ENCODE measurements at places on chromosomes 1 and 21. TPM values are rescaled to one million over a fixed set of nuclear protein-coding genes. Genes with fewer than 3 reads are reported as not detected.

Gene KRTAP19-3
- total RNA-seq, result not detected

- DNase-seq, result no peak
Observed at GRCh38 chr1:227815468-227816409, at the start of gene PRSS38. TSS of gene PRSS38 (plus strand) at chr1:227815675. CDS start at chr1:227815717, 42 bp downstream.

DNA sequence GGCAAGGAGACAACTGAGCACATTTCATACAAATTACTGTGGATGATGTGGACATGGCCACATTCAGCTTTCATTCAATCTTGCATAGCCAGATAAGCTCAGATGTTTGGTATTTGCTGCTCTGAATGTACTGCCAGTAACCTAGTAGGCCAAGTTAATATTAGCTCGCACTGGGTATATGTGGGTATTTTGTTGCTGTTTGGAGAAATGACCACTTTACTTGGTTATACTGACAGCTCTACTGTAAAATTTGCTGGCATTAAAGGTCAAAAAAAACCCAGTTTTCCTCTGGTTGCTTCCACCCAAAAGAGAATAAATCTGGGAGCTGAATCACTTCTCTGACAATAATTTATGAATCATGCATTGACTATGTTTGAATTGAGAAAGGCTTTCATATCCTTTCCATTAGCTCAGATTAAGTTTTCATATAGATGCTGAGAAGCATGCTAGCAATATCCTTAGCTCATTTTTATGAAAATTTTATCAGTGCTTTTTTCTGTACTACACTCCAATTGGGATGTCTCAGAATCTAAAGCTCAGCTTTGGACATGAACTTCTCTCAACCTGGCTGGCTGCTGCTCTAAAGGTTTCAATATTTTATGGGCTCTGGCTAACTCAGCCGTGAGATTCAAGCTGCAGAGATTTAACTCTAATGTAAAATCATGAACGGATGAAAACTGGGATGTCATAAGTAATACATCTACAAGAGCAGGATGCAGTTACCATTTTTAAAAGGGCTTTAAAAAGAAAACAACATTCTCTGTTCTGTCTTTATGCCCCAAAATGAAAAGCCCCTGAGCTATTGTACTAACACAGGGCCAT is 330.0 kb downstream of the BARHL2 start:
- DNase-seq, result no peak

Gene LMOD1
- total RNA-seq, result 638 TPM

- DNase-seq, result no peak
Observed at GRCh38 chr21:37514038-37514667, 147.6 kb downstream of the DYRK1A start.

Gene SMCP
- total RNA-seq, result not detected

Measured in thoracic aorta (tissue), 2 donors.